ENCODE measurements at places on chromosomes 16 and 17.

DNA sequence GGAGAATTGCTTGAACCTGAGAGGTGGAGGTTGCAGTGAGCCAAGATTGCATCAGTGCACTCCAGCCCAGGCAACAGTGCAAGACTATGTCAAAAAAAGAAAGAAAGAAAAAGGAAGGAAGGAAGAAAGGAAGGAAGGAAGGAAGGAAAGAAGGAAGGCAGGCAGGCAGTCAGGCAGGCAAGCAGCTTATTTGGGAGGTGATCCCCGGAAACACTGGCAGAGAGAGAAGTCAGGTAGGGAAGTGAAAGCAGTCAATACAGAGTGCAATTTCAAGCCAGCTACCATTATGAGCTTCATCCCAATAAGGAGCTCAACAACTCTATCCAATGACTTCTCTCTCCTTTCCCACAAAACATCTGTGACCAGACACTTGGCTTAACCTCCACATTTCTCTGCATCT is 83.0 kb upstream of the TBC1D3K start:
- DNase-seq = no peak

- no peak for DNase-seq
Measured at GRCh38 chr17:42553866-42554249, 1.1 kb downstream of the HSD17B1 start.

DNA sequence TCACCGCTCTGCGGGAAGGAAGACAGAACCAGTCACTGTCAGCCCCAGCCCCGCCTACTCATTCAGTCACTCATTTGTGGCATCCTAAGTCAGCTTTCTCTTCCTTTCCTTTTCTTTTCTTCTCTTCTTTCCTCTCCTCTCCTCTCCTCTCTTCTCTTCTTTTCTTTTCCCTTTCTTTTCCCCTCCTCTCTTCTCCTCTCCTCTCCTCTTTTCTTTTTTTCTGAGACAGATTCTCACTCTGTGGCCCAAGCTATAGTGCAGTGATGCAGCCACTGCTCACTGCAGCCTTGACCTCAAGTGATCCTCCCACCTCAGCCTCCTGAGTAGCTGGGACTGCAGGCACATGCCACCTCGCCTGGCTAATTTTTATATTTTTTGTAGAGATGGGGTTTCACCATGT is 10.6 kb upstream of the KLHL36 start:
- DNase-seq = no peak

DNA sequence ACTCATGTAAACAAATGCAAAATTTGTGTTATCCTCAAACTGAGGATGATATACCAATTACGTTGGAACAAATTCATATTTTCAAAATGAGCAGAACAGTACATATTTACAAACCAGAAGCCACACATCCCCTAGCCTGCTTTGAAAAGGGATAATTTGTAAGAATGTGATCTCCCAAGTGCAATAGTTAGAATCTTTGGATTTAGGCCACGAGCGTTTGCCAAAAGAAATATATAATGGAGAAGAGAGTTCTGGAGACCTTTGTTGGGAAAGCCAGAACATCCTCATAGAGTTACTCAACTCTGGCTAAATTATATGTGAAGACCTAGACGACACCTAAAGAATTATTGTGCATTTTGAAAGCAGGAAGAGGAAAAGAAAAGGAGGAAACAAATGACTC is 449.3 kb downstream of the KCNJ2 start:
- DNase-seq = no peak

- DNase-seq = no peak
Measured at GRCh38 chr16:84448444-84448843, 56.0 kb downstream of the MEAK7 start.

DNA sequence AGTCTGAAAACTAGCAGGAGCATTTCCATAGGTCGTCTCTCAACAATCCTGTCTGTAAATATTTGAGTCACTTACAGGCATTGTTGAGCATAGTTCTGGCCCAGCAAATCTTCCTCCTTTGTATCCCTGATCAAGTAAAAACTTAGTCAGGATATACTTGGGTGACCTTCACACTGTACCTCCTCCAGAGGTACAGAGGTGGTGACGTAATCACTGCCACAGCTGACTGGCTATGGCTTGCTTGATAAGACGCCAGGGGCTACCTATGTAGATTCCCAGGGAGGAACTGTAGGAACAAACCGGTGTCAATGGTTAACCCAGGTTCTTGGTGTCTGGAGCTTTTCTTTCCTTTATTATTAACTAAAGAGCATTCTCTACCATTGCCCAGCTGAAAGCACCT is at the start of gene KCNJ16:
TSS of gene KCNJ16 (plus strand) at position 270 of the 400 bp plus-strand sequence. CDS start 56,863 bp downstream, outside the sequence.
- DNase-seq = no peak

DNA sequence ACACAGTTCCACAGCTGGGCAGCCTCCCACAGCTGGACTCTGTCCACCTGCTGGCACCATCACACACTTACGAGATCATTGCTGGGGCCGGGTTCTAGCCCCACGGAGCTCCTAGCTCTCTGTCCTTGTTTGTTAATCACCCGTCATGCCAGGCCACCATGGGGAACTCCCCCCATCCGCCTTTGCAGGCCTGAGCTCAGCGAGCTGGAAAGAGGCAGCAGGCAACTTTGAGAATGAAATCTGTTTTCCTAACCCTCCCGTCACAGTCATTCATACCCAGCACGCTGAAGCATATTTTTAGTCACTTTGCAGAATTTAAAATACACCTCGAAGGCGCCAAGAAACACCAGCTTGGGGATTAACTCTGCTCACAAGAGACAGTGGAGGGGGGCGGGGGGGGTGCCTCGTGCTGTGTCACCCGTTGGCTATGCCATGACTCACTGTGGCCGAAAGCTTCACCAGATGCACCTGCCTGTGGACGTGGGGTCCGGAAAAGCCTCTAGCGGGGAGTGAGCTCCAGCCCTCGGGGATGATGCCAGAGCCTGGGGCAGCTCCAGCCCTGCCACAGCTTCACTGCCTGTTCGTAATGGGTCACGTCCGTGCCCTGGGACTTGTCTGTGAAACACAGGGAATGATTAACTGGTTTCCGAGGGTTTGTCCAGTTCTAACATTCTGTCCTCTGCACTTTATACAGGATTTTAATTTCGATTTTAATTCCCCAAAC is 1.4 kb upstream of the SPNS2 start:
- no peak for DNase-seq

DNA sequence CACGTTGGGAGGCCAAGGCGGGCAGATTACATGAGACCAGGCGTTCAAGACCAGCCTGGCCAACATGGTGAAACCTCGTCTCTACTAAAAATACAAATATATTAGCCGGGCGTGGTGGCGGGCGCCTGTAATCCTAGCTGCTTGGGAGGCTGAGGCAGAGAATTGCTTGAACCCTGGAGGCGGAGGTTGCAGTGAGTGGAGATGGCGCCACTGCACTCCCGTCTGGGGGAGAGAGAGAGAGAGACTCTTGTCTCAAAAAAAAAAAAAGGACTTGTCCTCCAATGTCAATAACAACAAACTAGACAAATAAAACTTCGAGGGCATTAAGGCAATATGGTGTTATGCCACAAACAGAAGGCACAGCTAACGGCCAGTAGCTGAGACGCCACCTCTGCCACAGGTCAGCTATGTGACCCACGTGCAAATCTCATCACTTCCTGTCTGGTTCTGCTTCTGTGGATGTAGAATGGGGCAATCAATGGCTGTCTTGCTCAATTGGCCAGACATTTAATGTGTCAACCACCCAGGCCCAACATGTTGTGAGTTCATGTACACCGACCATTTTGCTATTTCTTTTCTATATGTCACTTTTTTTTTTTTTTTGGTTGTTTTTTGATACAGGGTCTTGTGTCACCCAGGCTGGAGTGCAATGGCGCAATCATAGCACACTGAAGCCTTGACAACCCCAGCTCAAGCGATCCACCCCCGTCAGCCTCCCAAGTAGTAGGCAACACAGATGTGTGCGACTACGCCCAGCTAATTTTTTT is 834 bp upstream of the TXNDC11 start:
- DNase-seq = no peak

DNA sequence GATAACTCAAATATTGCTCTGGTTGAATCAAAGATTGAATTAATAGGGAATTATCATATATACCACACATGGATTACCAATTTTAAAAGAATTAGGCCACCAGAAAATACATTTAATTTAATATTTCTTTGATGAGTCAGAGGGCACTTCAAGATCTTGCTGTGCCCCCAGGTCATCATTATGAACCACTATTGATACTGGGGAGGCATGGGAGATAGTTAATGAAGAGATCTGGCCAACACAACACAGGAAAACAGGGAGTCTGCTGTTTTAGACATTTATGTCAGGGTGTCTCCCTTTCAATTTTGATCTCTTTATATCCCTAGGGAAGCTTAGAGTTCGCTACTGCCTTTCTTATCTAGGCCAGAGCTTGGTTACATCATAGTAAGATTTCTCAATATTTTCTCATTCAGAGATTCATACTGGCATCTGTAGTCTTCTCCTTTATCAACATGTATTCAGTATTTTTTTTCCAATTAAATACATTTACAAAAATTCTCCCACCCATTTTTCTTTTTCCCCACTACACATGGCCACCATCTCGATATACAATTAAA is 158.3 kb upstream of the ZFHX3 start:
- DNase-seq = no peak

GRCh38 chr16:9095656-9096397 is 4.4 kb downstream of the HAPSTR1 start:
- DNase-seq = no peak

DNA sequence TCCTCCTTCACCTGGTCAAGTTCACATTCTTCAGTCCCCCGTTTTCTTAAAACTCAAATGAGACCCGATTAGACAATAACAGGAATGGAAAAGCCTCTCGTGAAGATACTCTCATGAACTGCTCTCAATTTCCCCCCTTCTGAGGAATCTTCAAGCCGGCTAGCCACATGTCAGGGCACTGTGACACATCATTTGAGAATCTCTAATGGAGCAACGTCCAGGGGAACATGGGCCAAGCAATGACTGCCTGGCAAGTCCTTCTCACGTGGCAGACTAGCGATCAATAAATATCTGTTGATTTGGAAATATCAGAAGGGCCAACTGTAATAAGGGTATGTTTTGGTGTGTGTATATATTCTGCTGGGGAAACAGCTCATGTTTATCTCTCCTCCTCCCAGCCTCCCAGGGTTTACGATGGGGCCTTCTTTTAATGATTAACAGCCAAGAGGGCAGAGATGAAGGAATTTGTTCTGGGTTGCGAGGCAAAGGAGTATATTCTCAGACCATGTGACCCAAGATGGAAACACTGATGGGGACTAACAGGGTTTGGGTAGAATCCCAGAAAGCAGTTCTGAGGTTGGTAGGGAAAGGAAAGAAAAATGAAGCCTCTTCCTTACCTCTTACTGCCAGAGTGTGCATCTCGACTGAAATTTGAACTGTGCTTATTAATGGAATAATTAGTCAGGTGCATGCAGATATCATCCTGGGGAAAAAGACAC is 21.4 kb downstream of the TTLL6 start:
- DNase-seq = no peak

GRCh38 chr17:30095507-30096244 is 20.9 kb upstream of the NSRP1 start:
- no peak for DNase-seq

GRCh38 chr16:24953306-24953705 is 61.9 kb downstream of the ARHGAP17 start:
- DNase-seq = no peak

DNA sequence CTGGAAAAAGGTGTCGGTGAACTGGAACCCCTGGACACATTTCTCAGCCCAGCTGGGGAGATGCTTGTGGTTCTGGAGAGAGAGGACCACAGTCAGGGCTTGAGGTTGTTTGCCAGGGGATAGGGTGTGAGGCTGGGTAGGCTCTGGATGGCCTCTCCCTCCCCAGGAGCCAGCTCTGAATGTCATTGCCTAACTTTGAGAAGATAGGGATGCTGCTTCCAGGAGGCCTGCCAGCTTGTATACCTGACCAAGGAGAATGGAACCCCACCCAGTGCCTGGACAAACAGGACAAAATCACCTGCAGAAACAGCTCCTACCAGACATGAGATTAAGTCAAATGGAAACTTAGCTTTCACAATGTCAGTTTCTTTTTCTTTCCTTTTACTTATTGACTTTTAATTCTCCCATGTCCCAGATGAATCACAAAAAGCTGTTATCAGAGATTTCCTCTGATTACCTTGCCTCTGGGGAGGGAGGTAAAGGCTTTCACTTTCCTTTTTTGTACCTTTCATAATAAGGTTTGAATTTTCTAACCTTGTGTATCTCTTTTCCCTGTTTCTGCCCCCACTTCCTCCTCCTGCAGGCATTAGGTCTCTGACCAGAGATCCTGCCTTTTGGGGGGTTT is 29.8 kb upstream of the PLLP start:
- no peak for DNase-seq
